ENCODE measurements at places on chromosomes 5 and 9.

DNA sequence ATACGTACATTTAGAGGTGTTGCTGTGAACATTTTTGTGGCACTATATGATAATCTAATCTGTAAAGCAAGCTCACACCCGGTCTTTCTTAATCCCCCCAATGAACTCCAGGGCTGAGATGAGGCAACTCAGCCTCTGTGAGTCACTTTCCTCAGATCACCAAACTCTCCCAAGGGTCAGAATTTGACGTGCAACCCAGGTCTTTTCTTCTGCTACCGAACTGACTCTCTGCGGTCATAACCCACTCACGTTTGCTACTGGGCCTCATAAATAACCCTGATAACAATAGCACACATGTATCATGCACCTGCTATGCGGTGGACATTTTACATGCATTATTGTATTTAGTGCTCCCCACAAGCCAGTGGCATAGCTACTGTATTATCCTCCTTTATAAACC lies 153.1 kb downstream of the DROSHA start:
- no peaks in the 10 kb centered on the region for H3K27me3 ChIP-seq
- no peak overlapping the region for H3K4me3 ChIP-seq
- DNase-seq, result no peak
- H3K4me1 ChIP-seq, result no peaks in the 10 kb centered on the region
- no peaks in the 10 kb centered on the region for H3K36me3 ChIP-seq

- H3K27ac ChIP-seq, result no peak overlapping the region
- no peak for DNase-seq
- H3K4me3 ChIP-seq, result no peak overlapping the region
- H3K27me3 ChIP-seq, result no peaks in the 10 kb centered on the region
- no peaks in the 10 kb centered on the region for H3K4me1 ChIP-seq
Observed at GRCh38 chr5:112649882-112650281, 87.8 kb upstream of the APC start.

GRCh38 chr9:128787659-128788058 lies 606 bp downstream of the TBC1D13 start:
- peak; percentile 8 for DNase-seq
- no peaks in the 10 kb centered on the region for H3K27me3 ChIP-seq
- no peaks in the 10 kb centered on the region for H3K36me3 ChIP-seq
- H3K4me3 ChIP-seq, result peak overlapping the region; percentile 87
- H3K4me1 ChIP-seq, result peaks cover 12% of the 10 kb centered on the region

DNA sequence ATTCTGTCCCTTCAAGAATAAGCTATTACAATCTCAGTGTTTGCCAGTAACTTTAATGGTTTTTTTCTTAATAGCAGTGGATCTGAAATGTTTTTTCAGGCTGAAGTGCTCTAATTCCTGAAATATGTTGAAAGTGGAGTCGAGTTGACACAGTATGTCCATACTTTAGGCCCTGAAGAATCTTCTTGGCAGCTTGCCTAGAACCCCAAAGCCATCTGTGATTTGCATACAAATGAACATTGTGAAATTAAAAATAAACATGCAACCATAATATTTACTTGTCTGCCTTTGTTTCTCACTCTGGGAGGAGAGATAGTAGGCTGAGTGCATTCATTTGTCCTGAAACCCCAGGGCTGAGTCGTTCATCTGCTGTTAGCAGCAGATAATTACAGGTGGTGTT lies 152.7 kb downstream of the ADCY2 start:
- no peaks in the 10 kb centered on the region for H3K36me3 ChIP-seq
- no peaks in the 10 kb centered on the region for H3K27me3 ChIP-seq
- no peak overlapping the region for H3K27ac ChIP-seq
- DNase-seq, result no peak
- no peak overlapping the region for H3K4me3 ChIP-seq

GRCh38 chr9:130782886-130783530 lies 52.0 kb upstream of the ABL1 start:
- DNase-seq, result no peak
- H3K27me3 ChIP-seq, result no peaks in the 10 kb centered on the region
- no peaks in the 10 kb centered on the region for H3K36me3 ChIP-seq
- no peak overlapping the region for H3K4me3 ChIP-seq

DNA sequence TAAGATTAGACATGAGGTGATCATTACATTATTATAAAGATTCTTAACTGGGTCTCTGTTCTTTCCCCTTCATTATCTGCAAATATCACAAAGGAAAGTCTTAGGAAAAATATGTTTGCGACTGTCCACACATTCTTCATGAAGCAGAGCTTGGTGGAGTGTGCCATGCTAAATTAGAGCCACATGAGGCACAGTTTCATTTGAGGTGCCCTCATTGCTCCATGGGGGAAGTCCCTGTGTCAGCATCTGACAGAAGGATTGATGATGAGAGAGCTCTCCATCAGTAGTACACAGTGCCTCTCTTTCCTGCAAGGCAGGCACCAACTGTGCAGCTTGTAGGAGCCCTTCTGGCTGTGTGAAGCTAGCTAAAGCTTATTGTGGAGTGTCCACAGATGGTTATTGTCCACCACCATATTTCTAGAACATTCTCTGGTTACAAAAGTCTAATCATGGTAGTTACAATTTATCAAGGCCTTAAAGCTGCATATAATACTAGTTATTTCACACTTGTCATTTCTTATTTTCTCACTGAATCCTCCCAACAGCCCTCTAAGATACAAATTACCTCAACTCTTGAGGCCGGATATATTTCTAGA lies 63.9 kb downstream of the C9orf152 start:
- DNase-seq, result no peak
- no peak overlapping the region for H3K4me3 ChIP-seq
- peaks cover 68% of the 10 kb centered on the region for H3K4me1 ChIP-seq
- H3K36me3 ChIP-seq, result no peaks in the 10 kb centered on the region
- peak overlapping the region; percentile 29 for H3K27ac ChIP-seq

Measured in tibial nerve (tissue), 4 donors.